HT1080 (cell line): ENCODE measurements at places on chromosomes 2 and 18. TPM values are rescaled to one million over a fixed set of nuclear protein-coding genes. Genes with fewer than 3 reads are reported as not detected.

GRCh38 chr2:105287692-105288091 lies 41.8 kb downstream of the TGFBRAP1 start:
- peak; percentile 20 for DNase-seq

CYP27A1 gene
- not detected in 2 replicates for total RNA-seq

CHRNG gene
- not detected in 2 replicates for total RNA-seq

SCYGR3 gene
- not detected in 2 replicates for total RNA-seq

- DNase-seq, result no peak
Measured at GRCh38 chr18:79389689-79390088, 6.0 kb upstream of the NFATC1 start.

- DNase-seq, result no peak
Measured at GRCh38 chr2:240212425-240213225, 72.2 kb upstream of the OTOS start.

SRD5A2 gene
- total RNA-seq, result not detected in 2 replicates

DNA sequence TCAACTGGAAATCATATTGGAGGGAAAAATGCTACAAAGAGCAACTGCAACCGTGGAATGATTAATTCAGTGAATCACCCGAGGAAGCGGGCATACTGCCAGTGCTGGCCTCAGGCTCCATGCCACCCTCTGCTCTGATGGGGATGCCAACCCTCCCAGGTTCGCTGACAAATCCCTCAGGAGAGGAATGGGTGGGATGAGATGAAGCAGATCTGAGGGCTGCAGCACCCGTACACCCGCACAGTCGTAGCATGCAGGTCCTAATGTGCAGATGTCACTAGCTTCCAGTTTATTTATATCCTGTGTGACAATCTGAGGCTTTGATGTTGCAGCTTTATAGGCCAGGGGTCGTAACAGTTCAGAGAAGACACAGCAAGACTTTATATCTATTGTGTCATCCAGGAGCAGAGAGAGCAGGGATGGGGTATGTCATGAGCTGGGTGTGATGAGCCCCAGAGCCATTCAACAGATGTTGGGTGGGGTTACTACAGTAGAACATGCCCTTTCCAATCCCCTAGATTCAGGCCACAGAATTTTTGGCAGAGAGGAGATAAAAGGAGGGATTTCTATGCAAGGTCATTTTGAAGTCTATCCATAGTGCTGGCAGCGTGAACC lies 44.6 kb downstream of the DPP4 start:
- DNase-seq, result peak; percentile 86

VWA3B gene
- total RNA-seq, result not detected in 2 replicates

DNA sequence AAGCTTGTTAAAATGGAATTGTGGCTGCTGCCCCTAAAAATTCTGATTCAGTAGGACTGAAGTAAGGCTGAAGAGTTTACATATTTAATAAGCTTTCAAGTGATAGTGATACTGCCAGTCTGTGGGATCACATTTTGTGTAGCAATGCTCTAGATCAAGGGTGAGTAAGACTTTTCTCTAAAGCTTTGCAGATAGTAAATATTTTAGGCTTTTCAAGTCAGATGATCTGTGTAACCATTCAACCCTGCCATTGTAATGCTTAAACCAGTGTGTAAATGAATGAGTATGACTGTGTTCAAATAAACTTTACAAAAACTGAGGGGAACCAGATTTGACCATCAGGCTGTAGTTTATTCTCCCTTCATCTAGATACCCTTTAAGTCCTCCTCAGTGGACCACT lies 92.7 kb downstream of the PIK3C3 start:
- DNase-seq, result peak; percentile 6
